ENCODE measurements at places on chromosomes 7 and 10.

DNA sequence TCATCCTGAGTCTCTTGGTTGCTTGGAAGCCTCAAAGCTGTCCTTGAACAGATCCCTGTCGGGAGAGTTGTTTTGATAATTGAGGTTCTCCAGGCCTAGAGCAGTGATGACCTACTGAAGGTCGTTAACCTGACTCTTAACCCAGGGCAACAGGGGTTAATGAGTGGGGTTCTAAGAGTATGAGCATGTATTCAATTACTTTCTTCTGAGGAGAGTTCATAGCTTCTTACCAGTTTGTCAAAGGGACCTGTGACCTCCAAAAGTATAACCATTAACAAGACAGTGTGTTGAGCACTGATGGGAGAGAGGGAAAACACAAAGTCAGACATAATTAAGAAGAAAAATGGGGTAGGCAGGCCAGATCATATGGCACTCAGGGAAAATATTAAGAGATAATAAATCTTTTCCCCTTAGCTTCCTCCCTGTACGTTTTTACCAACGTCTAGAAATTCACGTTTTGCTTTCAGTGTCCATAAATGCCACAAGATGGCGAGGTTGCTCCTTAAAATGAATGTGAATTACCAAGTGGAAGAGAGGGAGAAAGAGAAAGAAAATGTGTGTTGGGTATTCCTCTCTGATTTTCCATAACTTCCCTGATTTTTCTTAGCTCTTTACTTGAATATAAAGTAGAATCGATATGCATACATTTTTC, 97.6 kb downstream of the SUGCT start:
- peak; percentile 40 for DNase-seq

- DNase-seq: no peak
These were observed 172.2 kb downstream of the C7orf25 start for GRCh38 chr7:42739638-42740037.

DNA sequence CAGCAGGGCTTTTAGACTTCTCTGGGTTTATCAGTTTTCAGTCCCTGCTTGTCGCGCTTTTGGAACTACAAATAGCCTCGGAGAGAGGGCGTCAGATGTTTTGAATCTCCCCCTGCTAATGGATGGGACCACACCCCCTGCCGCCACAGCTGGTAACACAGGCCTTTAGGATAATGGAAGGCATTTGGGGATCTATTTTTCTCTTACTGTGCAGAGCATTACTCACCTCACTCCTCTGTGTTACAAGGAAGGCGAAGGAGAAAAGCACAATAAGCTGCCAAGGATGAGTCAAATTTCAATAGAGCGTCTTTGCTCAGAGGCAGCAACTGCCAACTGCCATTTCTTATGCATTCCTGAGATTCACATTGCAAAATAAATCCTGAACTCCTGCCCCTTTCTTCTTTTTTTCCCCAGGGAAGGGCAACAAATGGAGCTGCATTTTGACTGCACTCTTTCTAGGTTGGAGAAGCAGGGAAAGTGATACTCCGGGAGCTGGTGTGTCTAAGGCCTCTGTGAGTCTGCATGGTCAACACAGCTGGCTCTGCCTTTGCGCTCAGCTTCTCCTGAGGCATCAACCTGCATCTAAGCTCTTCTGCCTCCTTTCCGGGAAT, 31.5 kb upstream of the SMNDC1 start:
- no peak for DNase-seq

DNA sequence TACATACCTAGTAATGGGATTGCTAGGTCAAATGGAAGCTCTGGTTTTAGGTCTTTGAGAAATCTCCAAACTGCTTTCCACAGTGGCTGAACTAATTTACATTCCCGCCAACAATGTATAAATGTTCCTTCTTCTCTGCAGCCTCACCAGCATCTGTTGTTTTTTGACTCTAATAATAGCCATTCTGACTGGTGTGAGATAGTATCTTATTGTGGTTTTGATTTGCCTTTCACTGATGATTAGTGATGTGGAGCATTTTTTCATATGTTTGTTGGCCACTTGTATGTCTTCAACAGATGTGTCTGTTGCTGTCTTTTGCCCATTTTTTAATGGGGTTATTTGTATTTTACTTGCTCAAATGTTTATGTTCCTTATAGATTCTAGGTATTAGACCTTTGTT, 675.5 kb downstream of the SUGCT start:
- no peak for DNase-seq

DNA sequence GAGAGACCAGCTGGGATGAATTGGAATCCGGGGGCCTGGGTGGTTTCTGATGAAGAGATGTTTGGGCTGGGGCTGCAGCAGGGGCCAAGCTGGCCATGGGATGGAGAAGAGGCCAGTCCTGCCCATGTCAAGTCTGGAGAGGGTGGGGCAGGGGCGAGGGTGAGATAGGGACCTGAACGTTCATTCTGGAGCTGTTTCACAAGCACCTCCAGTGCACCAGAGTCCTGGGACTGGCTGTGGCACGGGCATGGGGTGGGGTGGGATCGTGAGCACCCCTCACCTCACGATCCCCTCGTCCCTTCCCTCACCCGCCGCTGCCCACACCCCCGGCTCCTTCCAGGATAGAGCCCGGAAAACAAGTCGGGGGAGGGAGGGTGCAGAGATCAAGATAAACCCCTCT, 25.8 kb upstream of the PSMG3 start:
- no peak for DNase-seq

- no peak for DNase-seq
These were observed 356.4 kb downstream of the TNS3 start for GRCh38 chr7:47225387-47226131.

All from LNCaP clone FGC (cell line).